ENCODE measurements at places on chromosomes 3 and 15.

GRCh38 chr15:57451555-57451954 lies 75.2 kb downstream of the CGNL1 start:
- no peaks in the 10 kb centered on the region for H3K27me3 ChIP-seq
- no peak overlapping the region for H3K4me3 ChIP-seq
- DNase-seq: no peak
- H3K4me1 ChIP-seq: no peaks in the 10 kb centered on the region

GRCh38 chr3:128969993-128970739 lies 23.7 kb downstream of the CFAP92 start:
- H3K27me3 ChIP-seq: no peaks in the 10 kb centered on the region
- H3K27ac ChIP-seq: no peak overlapping the region
- peak; percentile 54 for DNase-seq
- no peak overlapping the region for H3K4me3 ChIP-seq

DNA sequence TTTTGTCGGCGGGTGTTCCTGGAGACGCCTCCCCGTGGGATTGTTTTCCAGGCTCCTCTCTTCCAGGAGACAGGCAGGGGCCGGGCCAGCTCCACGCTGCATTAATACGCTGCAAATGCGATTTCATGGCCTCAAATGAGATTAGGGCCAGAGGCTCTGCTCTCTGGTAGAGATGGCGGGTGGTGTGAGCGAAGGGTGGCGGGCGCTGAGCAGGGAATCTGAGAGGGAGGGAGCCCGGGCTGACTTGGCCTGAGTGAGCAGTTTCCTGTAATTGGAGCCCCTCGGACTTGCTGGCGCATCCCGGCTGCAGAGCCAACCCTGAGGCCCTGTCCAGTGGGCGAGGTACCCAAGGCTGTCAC lies 7.4 kb upstream of the CCDC33 start:
- DNase-seq: peak; percentile 84
- H3K36me3 ChIP-seq: no peaks in the 10 kb centered on the region
- peaks cover 32% of the 10 kb centered on the region for H3K4me1 ChIP-seq
- peaks cover 10% of the 10 kb centered on the region for H3K27me3 ChIP-seq

DNA sequence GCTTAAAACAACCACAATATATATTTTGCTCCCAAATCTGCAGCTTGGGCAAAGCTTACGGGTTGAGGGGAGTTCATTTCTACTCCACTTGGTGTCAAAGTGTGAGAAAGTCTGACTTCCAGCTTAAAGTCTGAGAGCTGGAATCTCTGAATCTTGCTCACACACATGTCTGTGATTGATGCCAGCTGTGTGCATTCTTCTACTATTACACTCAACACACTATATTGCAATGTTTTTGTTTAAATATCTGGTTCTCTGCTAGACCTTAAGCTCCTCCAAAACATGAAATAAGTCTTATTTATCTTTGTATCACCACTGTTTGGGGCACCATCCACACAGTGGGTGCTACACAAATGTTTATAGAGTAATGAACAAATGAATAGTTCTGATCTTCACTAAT lies 36.7 kb upstream of the SECISBP2L start:
- no peaks in the 10 kb centered on the region for H3K27me3 ChIP-seq
- DNase-seq: no peak
- no peaks in the 10 kb centered on the region for H3K36me3 ChIP-seq
- no peaks in the 10 kb centered on the region for H3K4me1 ChIP-seq
- H3K4me3 ChIP-seq: no peak overlapping the region

- no peaks in the 10 kb centered on the region for H3K36me3 ChIP-seq
- H3K27me3 ChIP-seq: no peaks in the 10 kb centered on the region
- H3K4me1 ChIP-seq: peaks cover 29% of the 10 kb centered on the region
- H3K27ac ChIP-seq: peak overlapping the region; percentile 70
- no peak overlapping the region for H3K4me3 ChIP-seq
Measured at GRCh38 chr3:39196671-39197356, 4.4 kb upstream of the XIRP1 start.

DNA sequence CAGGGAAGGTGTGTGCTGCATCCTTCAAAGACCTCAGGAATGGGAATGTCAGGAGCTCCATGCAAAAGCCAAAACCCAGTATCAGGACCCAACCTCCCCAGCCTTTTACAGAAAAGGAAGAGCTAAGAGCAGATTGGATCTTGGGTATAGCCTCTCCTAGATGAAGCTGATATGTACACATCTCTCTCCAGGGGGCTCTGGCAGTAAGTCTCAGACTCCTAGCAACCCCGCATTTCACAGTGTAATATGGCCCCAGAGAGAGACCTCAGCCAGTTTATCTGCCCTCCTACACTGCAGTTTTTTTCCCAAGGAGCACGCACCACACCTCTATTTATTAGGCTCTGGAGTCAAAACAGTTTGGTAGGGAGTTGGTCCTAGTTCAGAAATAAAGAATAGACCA lies 88.2 kb downstream of the RBPMS2 start:
- no peak for DNase-seq
- H3K4me1 ChIP-seq: peaks cover 33% of the 10 kb centered on the region
- no peaks in the 10 kb centered on the region for H3K27me3 ChIP-seq
- no peak overlapping the region for H3K4me3 ChIP-seq
- no peak overlapping the region for H3K27ac ChIP-seq

- DNase-seq: peak; percentile 79
- H3K27me3 ChIP-seq: no peaks in the 10 kb centered on the region
- peak overlapping the region; percentile 71 for H3K4me3 ChIP-seq
- H3K36me3 ChIP-seq: no peaks in the 10 kb centered on the region
- H3K4me1 ChIP-seq: peaks cover 7% of the 10 kb centered on the region
Measured at GRCh38 chr3:185825639-185826481, 1.0 kb upstream of the IGF2BP2 start.

DNA sequence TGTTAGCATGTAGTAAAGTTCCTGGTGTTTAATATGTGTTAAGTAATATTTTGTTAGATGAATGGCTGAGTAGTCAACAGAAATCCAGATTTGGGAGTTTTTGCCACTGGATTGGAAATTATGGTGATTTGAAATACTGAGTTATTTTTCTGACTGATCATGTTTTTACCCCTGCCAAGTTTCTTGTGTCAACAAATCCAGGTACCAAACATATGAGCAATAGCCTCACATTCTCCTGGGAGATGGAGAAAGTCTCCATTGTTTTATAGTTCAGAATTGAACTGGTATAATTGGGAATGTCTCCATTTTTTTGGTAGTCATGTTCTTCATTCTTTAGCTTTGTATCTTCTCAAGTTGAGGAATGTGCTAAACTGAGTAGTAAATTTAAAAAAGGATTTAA lies 767.2 kb upstream of the LMCD1 start:
- no peak for DNase-seq
- H3K27ac ChIP-seq: no peak overlapping the region
- no peak overlapping the region for H3K4me3 ChIP-seq
- no peaks in the 10 kb centered on the region for H3K4me1 ChIP-seq
- no peaks in the 10 kb centered on the region for H3K36me3 ChIP-seq

DNA sequence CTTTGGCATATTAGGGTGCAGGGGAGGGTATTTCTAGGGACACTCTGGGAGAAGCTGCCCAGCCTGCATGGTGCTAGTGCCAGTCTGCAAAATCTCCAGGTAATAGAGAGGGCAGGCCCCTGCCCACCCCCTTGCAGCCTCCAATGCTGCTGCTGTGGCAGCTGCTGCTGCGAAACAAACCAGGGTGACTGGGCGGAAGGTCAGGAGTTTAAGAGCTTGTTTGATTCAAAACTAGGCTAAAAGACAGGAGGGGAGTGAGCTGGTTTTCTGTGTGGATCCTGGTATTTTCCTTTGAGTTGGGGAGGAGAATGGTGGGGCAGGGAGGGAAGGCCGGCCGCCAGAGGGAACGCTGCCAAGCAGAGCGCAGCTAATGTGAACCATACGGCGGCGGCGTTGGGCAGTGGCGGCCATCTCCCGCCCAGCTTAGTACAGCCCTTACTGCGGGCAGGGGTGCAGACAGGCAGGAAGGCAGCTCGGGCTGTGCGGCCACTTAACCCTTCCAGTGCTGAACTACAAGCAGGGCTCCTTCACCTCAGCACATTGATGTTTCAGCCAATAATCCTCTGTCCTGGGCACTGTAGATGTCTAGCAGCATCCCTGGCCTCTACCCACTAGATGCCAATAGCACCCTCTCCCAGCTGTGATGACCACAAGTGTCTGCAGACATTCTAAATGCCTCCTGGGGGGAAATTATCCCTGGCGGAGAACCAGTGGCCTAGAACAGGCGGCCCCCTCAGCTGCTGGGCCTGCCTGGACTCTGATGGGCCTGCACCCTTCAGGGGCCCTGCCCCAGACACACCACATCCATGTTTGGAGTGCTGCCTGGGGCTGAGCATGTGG lies 125.7 kb downstream of the EEFSEC start:
- DNase-seq: peak; percentile 90
- H3K4me1 ChIP-seq: peaks cover 75% of the 10 kb centered on the region
- H3K27me3 ChIP-seq: peaks cover 2% of the 10 kb centered on the region
- peak overlapping the region; percentile 79 for H3K27ac ChIP-seq
- H3K4me3 ChIP-seq: no peak overlapping the region

DNA sequence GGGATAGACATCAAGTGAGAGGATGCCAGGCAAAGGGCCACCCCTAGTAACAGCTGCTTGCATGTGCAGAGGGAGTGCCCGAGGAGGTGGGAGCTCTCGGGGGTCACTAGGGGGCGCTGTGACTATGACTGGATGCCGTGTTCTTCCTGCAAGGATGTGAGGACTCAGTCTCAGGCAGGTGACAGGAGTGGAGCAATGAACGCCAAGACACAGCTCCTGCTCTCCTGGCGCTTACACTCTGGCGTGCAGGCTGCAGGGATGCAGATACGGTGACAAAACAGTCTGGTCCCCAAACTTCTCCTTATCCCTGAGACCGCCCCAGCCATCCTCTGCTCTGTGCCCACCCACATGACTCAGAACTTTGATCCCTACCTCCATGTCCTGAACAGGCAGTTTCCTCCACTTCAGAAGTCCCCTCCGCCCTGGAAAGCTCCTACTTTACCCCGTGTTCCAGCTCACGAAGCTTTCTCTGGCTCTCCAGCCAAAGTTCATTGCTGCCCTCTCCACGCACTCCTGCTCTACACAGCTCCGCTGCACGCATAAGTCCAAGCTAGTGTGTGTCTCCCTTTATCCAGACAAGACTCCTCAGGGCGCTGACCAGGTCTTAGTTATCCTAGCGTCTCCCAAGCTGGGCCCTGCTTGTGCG lies 14.7 kb downstream of the RHOV start:
- no peak overlapping the region for H3K27ac ChIP-seq
- H3K27me3 ChIP-seq: peaks cover 2% of the 10 kb centered on the region
- DNase-seq: peak; percentile 57
- H3K4me1 ChIP-seq: peaks cover 6% of the 10 kb centered on the region
- H3K36me3 ChIP-seq: no peaks in the 10 kb centered on the region

GRCh38 chr3:22157848-22158247 lies 406.8 kb upstream of the ZNF385D start:
- H3K27ac ChIP-seq: no peak overlapping the region
- no peaks in the 10 kb centered on the region for H3K36me3 ChIP-seq
- DNase-seq: peak; percentile 43
- no peak overlapping the region for H3K4me3 ChIP-seq
- H3K27me3 ChIP-seq: no peaks in the 10 kb centered on the region
- H3K4me1 ChIP-seq: no peaks in the 10 kb centered on the region

- H3K4me3 ChIP-seq: no peak overlapping the region
- no peak overlapping the region for H3K27ac ChIP-seq
- H3K27me3 ChIP-seq: no peaks in the 10 kb centered on the region
- H3K4me1 ChIP-seq: no peaks in the 10 kb centered on the region
- H3K36me3 ChIP-seq: no peaks in the 10 kb centered on the region
- DNase-seq: no peak
Measured at GRCh38 chr3:46031747-46032146, 4.5 kb upstream of the XCR1 start.

- no peaks in the 10 kb centered on the region for H3K36me3 ChIP-seq
- H3K4me1 ChIP-seq: no peaks in the 10 kb centered on the region
- H3K4me3 ChIP-seq: no peak overlapping the region
- H3K27me3 ChIP-seq: no peaks in the 10 kb centered on the region
- DNase-seq: no peak
Measured at GRCh38 chr3:144840866-144841265, 869.2 kb downstream of the DIPK2A start.

DNA sequence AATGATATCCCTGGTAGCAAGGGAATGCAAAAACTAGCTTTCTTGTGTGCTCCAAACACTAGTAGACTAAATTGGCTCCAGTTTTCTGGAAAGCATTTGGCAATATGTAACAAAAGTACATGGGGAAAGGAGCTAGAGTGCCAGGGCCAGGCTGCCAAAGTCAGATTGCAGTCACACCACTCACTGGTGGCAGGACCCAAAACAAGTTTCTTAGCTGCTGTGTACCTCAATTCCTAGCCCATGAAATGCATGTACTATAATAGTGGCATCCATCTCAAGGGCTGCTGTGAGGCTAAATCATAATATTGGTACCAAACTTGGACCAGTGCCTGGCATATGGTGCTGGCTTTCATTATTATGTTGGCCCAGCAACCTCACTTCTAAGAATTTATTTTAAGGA lies 49.3 kb downstream of the CLDN18 start:
- no peak overlapping the region for H3K27ac ChIP-seq
- H3K4me1 ChIP-seq: no peaks in the 10 kb centered on the region
- peaks cover 16% of the 10 kb centered on the region for H3K36me3 ChIP-seq

DNA sequence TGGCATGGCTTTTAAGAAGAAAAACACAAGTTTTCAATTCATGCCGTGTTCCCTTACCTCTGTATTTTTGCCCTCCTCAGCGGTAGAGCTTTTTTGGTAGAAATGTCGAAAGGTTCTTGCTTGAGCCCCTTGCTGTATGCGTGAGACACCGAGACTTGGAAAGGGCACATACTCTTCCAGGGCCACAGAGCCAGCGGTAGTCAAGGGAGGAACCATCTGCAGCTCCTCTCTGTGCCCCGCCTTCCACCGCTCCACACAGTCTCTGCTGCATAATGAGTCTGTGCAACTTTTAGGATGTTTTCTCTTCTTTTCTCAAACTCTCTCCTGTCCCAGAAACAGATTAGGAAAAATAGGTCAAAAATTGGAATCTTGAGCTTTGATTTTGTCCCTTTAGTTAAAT lies 77.5 kb downstream of the LPP start:
- no peaks in the 10 kb centered on the region for H3K4me1 ChIP-seq
- H3K4me3 ChIP-seq: no peak overlapping the region
- H3K36me3 ChIP-seq: peaks cover 13% of the 10 kb centered on the region

DNA sequence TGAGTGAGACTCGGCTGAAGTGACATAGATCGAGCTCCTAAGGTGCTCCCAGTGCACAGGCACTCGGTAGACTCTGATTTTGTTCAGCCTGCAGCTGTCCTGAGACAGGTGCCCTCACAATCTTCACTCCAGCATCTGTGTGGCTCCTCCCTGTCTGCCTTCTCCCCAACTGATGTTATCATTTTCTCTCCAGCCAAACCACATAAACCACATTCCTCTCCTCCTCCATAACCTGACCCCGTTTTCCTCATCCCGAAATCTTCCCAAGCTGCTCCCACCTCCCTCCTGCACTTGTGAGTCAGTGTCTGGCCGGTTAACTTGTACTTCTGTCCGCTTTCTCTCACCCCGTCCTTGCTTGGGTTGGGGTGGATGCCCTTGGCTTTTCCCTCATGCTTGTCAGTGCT lies 93.3 kb upstream of the HACD2 start:
- no peaks in the 10 kb centered on the region for H3K27me3 ChIP-seq
- no peak overlapping the region for H3K4me3 ChIP-seq
- peaks cover 5% of the 10 kb centered on the region for H3K36me3 ChIP-seq
- DNase-seq: no peak
- no peak overlapping the region for H3K27ac ChIP-seq

GRCh38 chr3:171348121-171348520 lies 112.1 kb downstream of the TNIK start:
- no peaks in the 10 kb centered on the region for H3K27me3 ChIP-seq
- H3K4me1 ChIP-seq: peaks cover 9% of the 10 kb centered on the region
- no peak overlapping the region for H3K4me3 ChIP-seq
- DNase-seq: peak; percentile 85
